ENCODE measurements at places on chromosomes 2 and 18.

DNA sequence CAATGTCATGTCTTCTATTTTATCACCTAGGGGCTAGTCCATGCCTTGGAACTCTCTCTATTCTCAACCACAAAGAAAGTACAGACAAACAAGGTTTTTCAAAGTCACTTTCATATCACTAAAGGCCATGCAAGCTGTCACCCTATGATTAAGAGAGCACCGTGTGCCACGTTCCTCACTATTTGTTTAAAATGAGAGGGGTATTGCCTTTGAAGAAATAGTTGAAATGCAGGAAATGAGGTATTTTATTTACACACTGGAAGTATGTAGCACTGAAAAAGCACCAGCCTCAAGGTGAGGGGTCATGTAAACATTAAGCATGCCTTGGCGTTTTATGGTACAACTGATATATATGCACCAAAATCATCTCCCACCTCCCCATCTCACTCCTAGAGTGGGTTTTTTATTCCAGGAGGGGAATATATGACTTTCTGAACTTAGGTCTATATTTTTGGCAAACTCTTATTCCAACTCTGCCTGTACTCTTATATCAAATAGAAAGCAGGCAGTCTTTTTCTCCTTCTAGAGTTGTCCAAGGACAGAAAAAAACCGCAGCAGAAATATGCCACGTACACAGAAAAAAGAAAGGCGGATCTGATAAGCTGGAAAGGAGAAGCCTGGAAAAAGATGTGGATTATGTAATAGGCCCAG lies 53.5 kb downstream of the VSNL1 start:
- H3K27me3 ChIP-seq: no peaks in the 10 kb centered on the region
- no peak for DNase-seq
- H3K4me3 ChIP-seq: no peak overlapping the region
- H3K36me3 ChIP-seq: no peaks in the 10 kb centered on the region
- no peaks in the 10 kb centered on the region for H3K4me1 ChIP-seq

DNA sequence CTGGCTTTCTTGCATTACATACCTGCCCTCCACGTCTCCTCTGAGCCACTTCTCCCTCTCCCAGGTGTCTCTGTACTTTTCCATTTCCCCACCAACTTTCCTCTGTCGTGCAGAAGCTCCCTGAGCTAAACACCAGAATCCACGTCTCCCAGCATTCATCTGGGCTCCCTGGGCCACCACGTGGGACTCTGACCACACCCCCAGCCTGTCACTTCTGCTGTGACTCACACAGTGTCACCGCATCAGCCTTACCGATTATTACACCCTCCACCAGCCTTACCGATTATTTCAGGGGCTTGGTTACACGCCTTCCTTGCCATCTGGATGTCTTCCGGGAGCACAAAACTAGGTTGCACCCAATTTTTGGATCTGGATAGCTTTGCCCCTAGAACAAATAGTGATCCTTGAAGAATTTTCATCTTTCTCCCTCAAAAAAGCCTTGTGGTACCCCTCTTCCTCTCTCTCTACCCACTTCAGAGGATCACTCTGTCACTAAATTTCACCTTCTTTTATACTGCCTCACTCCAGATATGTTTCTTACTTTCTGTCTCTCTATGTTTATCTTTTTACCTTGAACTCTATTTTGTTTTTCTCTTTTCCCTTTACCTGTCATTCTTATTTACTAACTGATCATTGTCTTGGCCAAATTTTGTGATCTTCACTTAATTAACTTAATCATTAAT lies 136.9 kb upstream of the CAB39 start:
- no peak overlapping the region for H3K27ac ChIP-seq
- H3K27me3 ChIP-seq: no peaks in the 10 kb centered on the region
- no peak overlapping the region for H3K4me3 ChIP-seq

DNA sequence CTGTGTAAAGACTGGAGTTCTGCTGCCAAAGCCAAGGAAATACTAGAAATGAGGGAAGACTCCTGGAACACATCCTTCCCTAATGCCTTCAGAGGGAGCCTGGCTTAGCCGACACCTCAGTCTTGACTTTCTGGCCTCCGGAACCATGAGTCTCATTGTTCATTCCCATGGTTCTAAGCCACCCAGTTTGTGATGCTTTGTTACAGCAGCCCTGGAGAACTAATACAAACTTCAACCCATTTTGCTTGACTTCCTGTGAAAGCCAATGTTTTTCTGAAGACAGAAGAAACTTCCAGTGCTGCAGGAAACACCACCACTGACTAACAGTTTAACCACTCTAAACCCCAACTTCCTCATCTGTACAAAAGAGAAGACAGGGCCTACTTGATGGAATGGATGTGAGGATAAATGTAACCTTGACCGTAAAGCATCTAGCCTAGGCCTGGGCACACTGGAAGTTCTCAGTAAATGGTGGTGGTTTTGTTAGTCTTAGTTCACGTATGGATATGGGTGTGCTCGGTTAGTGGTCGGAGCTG lies 85.9 kb upstream of the RFX8 start:
- DNase-seq: no peak
- no peaks in the 10 kb centered on the region for H3K27me3 ChIP-seq
- no peaks in the 10 kb centered on the region for H3K4me1 ChIP-seq
- H3K4me3 ChIP-seq: no peak overlapping the region
- H3K27ac ChIP-seq: no peak overlapping the region

- H3K4me3 ChIP-seq: no peak overlapping the region
- no peaks in the 10 kb centered on the region for H3K4me1 ChIP-seq
- H3K27me3 ChIP-seq: no peaks in the 10 kb centered on the region
- no peaks in the 10 kb centered on the region for H3K36me3 ChIP-seq
- no peak overlapping the region for H3K27ac ChIP-seq
- no peak for DNase-seq
Observed at GRCh38 chr2:191845248-191845715, 1.6 kb downstream of the CAVIN2 start.

- H3K4me1 ChIP-seq: no peaks in the 10 kb centered on the region
- H3K4me3 ChIP-seq: no peak overlapping the region
- DNase-seq: no peak
- no peaks in the 10 kb centered on the region for H3K27me3 ChIP-seq
- H3K27ac ChIP-seq: no peak overlapping the region
- H3K36me3 ChIP-seq: no peaks in the 10 kb centered on the region
Observed at GRCh38 chr2:173749315-173749714, 215.9 kb downstream of the SP3 start.

DNA sequence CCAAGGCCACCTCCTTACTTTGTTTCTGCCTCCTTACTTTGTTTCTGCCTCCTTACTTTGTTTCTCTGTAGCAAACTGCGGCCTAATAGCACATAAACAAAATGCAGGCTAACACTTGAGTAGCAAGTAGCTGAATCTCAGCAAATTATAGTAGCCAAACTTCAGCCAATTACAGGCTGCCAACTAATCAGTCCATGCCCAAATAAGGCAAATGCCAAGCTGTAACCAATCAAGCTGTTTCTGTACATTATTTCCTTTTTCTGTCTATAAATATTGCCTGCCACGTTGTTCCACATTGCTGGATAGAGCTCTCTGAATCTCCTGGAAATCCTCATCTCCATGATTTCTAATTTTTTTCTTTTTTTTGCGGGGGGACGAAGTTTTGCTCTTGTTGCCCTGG lies 28.7 kb upstream of the FRZB start:
- no peaks in the 10 kb centered on the region for H3K36me3 ChIP-seq
- no peak overlapping the region for H3K27ac ChIP-seq
- H3K27me3 ChIP-seq: no peaks in the 10 kb centered on the region
- H3K4me3 ChIP-seq: no peak overlapping the region

GRCh38 chr2:236859908-236860307 lies 225.8 kb upstream of the COPS8 start:
- no peaks in the 10 kb centered on the region for H3K36me3 ChIP-seq
- DNase-seq: no peak
- no peaks in the 10 kb centered on the region for H3K4me1 ChIP-seq
- no peaks in the 10 kb centered on the region for H3K27me3 ChIP-seq

DNA sequence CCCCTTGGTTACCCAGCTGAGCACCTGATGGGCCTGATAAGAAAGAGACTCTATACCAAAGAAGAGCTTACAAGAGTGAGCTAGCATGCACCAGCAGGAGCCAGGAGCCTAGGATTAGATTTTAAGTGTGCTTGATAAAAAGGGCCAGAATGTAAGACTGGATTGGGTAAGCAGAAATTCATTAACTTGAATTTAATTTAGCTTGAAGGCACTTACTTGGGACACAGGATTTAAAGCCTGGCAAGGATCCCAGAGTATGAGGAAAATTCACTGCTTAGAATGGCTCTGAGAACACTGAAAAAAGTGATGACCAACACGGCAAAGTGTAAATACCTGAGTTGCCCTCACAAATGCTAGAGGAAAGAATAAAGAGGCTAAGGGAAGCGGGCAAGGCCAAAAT lies 91.3 kb upstream of the RBBP8 start:
- DNase-seq: no peak
- no peaks in the 10 kb centered on the region for H3K36me3 ChIP-seq
- peaks cover 21% of the 10 kb centered on the region for H3K4me1 ChIP-seq
- H3K27me3 ChIP-seq: no peaks in the 10 kb centered on the region
- no peak overlapping the region for H3K4me3 ChIP-seq
- H3K27ac ChIP-seq: no peak overlapping the region

DNA sequence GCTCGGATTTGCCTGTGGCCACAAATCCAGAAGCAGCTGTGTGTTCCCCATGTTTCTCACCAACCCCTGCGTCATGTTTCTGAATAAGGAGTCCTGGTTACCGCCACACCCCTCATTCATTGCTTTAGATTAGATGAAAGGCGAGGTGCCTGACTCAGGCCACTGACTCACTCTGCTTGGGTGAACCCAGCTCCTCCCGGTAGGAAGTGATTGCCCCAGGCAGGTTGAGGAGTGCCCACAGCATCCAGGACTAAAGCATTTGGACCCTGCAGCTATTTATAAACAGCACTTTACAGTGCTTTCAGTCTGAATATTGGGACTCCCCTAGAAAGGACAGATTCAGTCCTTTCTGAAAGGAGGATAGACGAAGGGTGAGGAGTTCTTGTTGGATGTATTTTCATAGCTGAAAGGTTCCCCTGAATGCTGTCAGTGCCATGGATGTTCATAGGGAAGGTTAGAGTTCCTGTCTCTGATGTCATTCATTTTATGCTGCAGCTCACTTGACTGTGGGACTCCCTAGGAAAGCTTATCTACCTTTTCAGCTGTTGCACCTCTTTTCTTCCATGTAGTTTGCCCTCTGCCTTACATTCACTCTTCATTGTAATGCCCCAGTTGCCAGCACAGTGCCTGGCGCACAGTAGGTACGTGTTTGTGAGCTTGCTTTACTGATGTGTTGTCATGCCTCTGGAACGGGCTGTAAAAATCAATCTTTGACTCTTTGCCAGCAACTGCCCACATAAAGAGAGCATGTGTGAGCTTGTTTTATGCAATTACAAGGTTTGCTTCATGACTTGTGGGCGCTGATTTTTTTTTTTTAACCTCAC lies 14.9 kb downstream of the ITGA6 start:
- no peak for DNase-seq
- no peaks in the 10 kb centered on the region for H3K36me3 ChIP-seq
- H3K4me1 ChIP-seq: peaks cover 43% of the 10 kb centered on the region
- H3K27ac ChIP-seq: no peak overlapping the region

GRCh38 chr2:104690255-104690984 lies 163.5 kb upstream of the POU3F3 start:
- H3K27ac ChIP-seq: no peak overlapping the region
- H3K27me3 ChIP-seq: no peaks in the 10 kb centered on the region
- DNase-seq: no peak
- H3K36me3 ChIP-seq: no peaks in the 10 kb centered on the region
